ENCODE measurements at places on chromosomes 5 and 9. TPM values are rescaled to one million over a fixed set of nuclear protein-coding genes. Genes with fewer than 3 reads are reported as not detected.

GRCh38 chr9:109717342-109717741 lies 62.7 kb upstream of the PALM2AKAP2 start:
- DNase-seq, result no peak

- no peak for DNase-seq
These were observed 479.4 kb downstream of the NR2F1-AS1 start for GRCh38 chr5:93101661-93102060.

- no peak for DNase-seq
These were observed 151.6 kb downstream of the SLIT3 start for GRCh38 chr5:169149317-169149716.

FST gene
- 76.1 TPM for total RNA-seq

DNA sequence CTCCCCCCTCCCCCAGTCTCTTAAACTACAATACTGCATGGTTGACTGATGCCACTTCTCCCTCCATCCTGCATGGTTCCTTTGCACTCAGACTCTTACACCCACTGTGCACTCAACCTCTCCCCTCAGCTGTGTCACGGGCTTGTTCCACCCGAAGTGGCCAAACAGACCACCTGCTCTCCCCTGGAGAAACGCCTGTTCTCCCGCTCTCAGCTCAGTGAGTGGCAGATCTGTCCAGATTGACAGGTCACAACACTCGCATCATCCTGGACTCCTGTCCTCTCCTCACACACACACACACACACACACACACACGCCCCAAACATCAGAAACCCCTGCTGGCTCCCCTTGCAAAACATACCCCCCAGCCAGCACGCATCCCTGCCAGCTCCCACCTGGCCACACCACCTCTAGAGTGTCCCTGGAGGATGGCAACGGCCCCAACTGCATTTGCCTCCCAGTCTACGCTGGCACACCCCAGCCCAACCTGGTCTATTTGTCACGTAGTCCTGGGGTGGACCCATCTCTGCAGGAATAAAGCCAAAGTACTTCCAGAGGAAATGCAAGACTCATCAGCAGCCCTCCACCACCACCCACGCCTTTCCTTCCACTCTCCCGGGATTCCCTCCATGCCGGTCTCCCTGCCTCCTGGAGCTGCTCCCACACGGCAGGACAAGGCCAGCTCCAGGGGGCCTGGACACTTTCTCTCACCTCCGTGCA lies 2.9 kb downstream of the OR2V1 start:
- no peak for DNase-seq

DNA sequence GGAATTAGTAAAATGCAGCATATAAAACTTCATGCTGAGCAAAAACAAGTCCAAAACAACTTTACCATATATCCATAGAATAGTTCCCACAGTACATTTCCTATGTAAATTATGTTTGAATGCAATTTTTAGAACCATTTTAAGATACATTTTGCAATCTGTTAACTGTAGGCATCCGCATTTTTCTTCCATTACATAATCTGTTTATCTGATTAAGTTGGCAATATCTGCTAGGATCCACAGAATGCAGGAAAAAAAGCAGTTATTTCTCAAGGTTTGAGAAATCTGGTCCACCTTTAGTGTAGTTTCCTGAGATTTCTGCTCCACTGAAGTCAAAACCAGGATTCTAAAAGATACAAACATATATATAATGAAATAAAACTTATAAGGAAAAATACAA lies 6.2 kb downstream of the NUDCD2 start:
- no peak for DNase-seq

DNA sequence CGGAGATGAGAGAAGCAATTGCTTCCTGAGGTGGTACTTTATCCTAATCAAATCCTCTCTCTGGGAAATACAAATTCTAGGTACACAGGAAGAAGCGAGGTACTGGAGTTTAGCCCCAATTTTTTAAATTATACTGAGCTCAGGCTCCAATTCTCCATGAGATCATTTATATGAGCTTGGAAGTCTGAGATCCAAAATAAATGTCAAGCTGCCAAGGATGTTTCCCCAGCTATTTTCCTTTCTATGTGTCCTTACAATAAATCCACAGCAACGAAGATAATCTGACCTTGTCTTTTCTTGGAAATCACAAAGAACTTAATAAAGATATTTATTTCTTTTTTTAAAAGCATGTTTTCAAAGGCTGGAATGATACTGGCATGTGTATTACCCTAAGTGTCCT lies 597.3 kb downstream of the GABRG2 start:
- no peak for DNase-seq

GRCh38 chr9:70229026-70229425 lies 29.8 kb upstream of the SMC5 start:
- DNase-seq, result peak; percentile 28

DNA sequence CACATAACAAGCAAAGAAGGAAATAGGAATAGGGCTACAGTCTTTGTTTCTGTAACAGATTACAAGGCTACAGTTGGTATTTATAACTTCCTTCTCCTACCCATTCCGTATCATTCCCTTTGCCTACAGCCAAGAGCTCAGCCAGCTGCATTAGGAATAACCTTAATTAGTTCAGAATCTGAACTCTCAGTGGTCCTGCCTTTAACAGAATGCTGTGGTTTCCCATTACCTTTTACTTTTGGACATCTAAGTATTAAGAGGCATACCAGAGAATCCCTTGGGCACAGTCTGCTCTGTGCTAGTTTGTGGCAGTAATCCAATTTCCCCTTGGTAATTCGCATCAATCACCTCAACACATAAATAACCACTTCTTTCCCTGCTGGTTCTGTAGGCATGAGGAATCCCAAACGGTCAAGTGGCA lies 44.2 kb downstream of the PKD2L2 start:
- DNase-seq, result no peak

DNA sequence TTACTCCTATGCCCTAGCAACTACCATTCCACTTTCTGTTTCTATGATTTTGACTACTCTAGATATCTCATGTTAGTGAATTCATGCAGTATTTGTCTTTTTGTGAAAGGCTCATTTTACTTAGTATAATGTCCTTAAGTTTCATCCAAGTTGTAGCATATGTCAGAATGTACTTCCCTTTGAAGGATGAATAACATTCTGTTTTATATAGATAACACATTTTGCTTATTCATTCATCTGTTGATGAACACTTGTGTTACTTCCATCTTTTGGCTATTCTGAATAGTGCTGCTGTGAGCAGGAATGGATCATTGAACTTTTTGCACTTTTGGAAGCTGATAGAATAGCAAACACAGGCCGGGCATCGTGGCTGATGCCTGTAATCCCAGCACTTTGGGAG lies 140.2 kb upstream of the MYO10 start:
- no peak for DNase-seq

DNA sequence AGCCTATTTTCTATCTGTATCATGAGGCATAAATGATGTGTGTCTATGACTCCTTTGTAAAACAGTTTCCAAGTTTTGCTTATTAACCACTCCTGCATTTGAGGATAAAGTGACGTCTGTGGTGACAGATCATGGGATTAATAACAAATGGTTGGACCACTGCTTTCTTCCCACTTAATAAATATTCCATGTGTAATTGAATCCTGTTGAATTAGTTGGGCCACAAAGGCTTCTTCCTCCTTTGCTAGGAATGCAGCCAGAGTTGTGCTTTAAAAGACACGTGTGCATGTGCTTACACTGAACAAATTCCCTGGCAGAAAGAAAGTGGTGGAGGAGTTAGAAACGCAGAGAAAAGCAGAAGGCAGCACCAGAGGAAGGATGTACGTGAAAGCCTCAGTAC lies 150.2 kb downstream of the ACTBL2 start:
- DNase-seq, result peak; percentile 70

DNA sequence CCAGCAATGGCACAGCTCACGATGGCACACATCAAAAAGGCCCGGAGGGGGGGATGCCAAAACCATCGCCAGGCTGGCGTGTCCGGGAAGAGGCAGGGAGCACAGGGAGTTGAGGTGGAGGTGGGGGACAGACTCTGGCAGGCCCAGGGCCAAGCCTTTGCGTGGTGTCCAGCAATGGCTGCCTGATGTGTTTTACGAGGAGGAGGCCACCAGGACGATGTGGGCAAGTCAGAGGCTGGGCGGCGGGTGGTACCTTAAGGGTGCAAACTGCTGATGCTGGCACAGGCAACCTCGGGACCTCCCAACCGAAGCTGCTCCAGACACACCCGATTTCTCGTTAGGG lies 4.7 kb downstream of the VAV2 start:
- DNase-seq, result no peak

ECM2 gene
- total RNA-seq, result 13.5 TPM

GRCh38 chr5:93578813-93579691 lies 2.0 kb downstream of the NR2F1-AS1 start:
- peak; percentile 73 for DNase-seq

DNA sequence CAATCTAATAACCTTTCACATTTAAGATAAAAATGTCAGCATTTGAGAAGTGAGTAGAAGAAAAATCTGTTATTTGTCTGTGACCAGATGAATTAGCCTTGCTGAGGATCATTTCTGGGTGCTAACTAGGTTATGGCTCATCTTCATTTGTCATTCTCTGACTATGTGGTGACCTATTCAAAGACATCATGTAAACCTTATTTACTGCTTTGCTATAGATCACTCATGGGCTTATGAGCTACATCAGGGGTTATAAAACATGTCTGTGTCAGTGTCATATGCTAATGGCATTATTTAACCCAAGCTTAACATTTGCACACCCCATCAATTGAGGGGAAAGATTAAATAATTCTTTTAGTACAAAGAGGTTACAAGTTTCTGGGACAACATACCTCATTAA lies 555.5 kb upstream of the CYLC2 start:
- DNase-seq, result no peak

DNA sequence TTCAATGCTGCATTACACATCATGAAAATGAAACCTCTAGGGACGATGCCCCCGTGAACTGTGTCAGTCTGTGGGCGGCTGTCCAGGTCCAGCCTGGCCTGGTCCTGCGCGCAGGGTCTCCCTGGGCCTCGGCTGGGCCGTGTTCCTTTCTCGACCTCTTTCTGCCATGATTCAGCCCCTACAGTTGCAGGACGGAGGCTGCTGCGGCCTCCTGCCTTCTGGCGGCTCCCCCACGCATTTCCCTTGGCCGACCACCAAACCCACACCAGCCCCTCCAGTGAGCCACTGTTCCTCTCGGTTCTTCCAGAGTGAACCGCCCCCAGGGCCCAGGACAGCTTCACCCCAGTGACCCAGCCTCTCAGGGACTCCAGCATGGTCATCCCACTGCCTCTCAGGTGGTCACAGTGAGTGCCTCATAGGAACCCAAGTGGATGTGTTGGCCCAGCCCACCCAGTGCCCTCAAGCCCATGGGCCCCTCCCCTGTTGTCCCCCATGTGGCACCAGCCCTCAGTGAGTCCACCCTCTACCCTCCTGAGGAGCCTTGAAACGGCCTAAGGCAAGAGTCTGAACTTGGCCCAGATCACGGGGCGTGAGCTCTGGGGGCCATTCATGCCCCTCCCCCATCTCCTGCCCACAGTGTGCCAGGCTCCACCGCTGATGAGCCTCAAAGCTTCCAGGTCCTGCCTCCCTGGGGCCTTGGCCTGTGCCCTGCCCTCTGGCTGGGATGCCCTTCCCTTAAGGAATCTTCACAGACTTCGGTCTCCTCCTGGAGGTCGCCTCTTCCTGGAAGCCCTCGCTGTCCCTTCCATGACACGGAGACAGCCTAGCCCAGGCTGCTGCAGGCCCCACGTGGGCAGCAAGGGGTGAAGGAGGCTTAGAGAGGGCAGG lies 10.0 kb upstream of the CLIC3 start:
- no peak for DNase-seq

GRCh38 chr9:38118862-38119438 lies 49.9 kb upstream of the SHB start:
- no peak for DNase-seq

DNA sequence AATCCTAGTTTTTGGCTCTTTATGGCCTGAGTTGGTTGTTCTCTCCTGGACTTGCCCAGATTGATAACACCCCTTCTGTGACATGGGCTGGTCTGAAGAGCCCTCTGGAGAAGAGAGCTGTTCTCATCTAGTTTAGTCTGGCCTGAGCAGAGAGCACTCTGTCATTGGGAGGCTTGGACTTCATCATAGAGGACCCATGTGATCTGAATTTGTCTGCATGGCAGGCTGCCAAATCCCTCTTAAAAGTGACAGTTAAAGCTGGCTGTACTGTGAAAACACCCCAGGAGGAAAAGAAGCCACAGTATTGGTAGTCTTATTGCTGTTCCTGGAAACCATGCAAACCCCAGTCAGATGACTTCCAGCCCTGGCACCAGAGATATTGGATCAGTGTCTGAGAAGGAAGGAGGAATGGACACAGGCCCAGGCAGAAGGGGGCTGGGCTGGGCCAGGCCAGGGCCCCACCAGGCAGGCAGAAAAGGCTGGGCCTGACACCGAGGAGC lies 3.7 kb upstream of the WDR31 start:
- peak; percentile 97 for DNase-seq

DNA sequence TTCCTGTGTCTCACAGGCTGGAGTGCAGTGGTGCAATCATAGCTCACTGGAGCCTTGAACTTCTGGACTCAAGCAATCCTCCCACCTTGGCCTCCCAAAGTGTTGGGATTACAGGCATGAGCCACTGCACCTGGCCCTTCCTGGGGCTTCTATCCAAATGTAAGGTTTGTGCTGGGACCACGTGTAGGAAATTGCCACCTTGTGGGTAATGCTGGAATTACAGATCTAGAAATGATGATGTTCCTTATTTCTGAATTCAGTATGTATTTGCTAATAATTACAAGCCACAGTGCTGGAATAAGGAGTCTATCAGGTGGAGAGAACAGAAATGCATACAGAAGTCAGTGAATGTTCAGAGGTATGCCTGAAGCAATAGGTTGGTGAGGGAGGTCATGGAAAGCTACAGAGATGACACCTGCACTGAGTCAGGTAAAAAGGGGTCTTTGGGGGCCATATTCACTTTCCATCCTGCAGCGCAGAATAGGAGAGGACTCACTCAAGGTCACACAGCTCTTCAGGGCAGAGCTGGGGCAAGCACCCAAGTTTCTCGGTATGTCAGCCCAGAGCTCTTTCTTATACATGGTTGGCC lies 8.8 kb upstream of the IGFBPL1 start:
- DNase-seq, result peak; percentile 35

- DNase-seq, result peak; percentile 94
These were observed 535.3 kb downstream of the PDE4D start for GRCh38 chr5:59358005-59358861.
